ENCODE measurements at places on chromosomes 5 and 9.

- DNase-seq: peak; percentile 15
Observed at GRCh38 chr5:178287791-178288105, 55.1 kb upstream of the PHYKPL start.

- DNase-seq: peak; percentile 41
Observed at GRCh38 chr9:89993678-89994630, 389.1 kb downstream of the GADD45G start.

DNA sequence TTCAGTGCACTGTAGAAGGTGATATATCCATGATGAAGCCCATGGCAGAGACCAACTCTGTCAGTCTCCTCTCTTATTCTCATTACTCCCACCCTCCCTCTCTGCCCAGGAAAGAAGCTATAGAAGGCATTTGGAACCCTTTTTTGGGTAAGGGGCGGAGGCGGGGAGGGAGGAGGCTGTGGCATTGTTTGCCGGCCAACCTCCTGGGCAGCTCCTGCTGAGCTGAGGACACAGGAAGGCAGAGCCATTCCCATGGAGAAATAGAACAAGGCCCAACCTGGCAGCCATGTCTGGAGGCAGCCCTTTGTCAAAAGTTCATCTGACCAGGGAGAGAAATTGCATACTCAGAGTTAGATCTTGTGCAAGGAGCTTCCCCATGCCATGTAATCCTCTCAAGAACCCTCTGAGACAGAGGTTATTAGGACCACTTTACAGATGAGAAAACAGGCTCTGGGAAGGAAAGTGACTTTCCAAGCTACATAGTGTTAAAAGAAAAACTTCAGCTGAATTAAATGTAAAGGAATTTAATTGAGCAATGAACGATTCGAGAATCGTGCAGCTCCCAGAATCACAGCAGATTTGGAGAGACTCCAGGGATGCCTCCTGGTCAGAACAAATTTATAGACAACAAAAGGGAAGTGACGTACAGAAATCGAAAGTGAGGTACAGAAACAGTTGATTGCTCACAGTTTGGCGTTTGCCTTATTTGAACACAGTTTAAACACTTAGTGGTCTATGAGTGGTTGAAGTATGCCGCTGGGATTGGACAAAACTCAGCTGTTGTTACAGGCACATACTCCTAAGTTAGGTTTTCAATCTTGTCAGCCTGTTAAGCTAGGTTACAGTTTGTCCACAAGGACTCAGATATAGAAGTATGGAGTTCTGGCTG, 158.6 kb downstream of the MELK start:
- no peak for DNase-seq

DNA sequence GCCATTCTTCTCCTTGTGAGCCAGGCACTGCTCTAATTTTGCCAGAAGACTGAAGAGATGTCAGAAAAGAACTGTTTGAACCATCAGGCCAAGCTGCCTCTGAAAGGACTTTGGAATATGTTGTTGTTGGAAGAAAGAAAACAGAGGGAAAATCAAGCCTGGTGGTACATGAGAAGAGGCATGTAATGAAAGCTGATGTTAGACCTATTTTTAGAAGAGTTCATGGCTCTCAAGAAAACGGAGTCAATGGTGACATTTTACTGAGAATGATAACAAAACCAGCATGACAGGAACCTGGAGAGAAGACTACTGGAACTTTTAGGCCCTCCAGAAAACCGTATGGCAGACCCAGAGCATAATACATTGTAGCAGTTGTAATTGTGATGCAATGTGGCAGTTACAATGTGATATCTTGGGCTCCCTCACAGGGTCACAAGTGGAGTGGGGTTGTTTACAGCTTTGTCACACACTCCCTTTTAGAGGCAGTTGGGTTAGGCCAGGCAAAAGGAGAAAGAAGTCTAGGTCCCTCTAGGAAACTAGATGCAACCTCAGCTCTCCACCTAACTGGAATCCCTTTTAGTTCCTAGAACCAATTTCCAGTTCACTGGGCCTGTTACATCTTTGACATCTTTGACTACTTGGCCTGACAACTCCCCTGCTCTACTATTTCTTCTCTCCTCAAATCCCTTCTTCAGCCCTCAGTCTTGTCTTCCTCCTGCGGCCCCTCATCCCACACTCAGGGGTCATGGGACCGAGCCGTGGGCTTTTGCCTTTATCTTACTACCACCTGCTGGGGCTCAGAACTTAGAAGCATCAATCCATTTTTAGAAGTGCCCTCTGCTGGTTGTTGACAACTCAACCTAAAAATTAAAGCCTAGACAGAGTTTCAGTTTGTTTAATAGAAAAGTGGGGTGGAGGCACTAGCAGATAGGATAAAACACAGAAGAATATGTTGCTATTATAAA, 61.2 kb upstream of the JAK2 start:
- DNase-seq: peak; percentile 20

- peak; percentile 78 for DNase-seq
Observed at GRCh38 chr5:38923661-38924451, 78.0 kb downstream of the OSMR start.

DNA sequence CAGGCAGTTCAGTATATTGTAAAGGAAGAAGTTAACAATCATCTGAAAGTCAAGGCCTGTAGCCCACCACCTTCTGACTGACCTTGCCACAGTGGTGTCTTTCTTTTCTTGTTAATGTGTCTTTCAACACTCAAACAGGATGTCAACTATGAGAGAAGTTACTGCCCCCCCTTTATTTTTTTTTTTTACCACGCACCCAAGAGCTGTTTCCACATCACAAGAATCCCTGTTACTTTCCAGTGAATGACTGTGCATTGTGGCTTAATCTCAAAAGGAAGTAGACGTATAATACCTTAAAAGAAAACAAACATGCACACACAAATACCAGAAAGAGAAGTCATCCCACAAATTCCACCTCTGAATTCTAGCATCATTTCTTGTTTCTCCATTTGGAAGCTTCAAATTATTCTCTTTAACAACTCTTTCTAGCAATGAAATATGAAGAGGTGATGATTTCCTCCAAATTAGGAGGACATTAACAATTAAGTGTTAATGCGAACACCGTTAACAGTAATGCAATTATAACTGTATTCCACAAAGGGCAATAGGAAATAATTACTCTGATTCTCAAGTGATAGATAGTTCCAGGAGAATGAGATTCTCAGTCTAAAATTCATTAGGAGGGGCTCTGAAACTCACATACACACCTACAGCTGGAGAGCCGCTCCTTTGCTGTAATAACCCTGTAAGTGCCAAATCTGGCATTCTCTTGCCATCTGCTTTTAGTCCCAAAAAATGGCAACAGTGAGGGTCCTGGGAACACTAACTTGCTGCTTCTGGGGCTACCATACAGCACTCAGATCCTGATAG, 201.0 kb downstream of the EFNA5 start:
- DNase-seq: peak; percentile 73

DNA sequence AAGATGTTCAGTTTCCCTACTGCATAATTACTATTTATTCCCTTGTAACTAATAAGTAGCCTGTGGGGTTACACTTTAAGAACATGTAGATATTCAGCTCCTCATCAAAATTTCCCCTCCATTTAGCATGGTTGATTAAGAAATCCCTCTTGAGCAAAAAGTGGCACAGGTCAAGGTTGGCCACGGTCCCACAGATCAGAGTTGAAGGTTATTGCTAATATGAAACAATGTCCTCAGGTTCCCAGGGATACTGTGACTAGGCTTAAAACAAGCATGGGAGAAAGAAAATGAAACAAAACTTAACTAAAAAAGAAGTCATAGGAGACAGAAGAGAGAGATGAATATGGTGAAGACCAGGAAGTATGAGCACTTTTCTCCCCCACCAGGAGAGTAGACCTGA, 64.2 kb downstream of the RFK start:
- no peak for DNase-seq

DNA sequence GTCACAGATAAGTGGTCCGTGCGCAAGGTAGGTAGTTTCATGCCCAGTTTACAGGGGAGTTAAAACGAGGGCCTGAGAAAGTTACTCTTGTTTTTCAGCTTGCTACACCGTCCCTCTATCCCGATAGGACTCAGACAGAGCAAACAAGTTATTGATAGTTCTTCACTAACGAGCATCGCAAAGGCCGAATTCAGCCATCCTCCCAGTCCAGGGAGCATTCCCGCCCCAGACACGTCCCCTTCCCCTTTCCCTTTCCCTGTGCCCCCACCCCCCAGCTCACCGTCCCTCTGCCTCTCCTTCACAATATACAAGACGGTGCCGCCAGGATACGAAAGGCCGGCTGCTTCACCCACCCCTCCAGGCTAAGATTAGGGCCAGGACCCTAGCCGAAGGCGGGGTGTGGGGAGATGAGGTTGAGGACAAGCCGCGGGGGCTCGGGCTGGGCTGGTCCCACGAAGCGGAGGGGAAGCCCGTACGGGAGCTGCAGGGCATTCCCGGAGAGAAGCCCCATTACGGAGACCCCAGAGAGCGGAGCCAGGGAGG, 599 bp downstream of the KIAA1191 start:
- DNase-seq: peak; percentile 5

GRCh38 chr5:55350754-55351153, 43.0 kb downstream of the MTREX start:
- no peak for DNase-seq

DNA sequence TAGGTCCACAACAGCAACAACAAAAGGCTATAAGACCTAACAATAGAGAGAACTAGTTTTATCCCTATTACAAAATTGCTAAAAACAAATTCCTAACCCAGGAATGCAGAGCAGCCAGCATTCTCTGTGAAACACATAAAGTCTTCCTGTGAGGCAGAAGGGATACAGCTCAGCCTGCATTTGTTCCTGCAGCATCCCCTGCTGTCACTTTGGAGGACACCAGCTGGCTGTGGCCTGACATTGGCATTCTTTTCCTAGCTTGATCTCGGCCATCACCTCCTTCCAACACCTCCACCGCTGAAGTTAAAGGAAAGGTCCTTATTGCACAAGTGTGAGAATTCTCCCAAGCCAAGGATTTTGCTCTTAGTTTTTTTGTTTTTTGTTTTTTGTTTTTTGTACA, 186.1 kb downstream of the SNCAIP start:
- DNase-seq: peak; percentile 42

- DNase-seq: peak; percentile 6
Observed at GRCh38 chr5:152462021-152462721, 57.1 kb upstream of the NMUR2 start.

All from AG10803 (cell line).